DMS79 (cell line): ENCODE measurements at places on chromosomes 2 and 18.

DNA sequence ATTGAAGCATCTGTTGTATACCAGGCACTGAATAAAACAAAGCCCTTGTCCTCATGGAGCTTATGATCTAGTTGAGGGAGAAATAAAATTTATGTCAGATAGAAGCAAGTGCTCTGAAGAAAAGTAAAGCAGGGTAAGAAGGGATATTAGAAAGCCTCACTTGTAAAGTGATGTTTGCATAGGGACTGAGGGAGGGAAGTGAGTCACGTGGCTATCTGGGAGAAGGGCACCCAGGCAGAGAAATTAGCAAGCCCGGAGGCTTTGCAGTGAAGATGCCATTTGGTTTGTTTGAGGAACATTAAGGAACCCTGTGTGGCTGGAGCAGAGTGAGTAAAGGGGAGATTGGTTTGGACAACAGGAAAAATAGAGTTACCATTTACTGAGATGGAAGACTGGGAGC is 52.1 kb downstream of the RBBP8 start:
- DNase-seq, result no peak

DNA sequence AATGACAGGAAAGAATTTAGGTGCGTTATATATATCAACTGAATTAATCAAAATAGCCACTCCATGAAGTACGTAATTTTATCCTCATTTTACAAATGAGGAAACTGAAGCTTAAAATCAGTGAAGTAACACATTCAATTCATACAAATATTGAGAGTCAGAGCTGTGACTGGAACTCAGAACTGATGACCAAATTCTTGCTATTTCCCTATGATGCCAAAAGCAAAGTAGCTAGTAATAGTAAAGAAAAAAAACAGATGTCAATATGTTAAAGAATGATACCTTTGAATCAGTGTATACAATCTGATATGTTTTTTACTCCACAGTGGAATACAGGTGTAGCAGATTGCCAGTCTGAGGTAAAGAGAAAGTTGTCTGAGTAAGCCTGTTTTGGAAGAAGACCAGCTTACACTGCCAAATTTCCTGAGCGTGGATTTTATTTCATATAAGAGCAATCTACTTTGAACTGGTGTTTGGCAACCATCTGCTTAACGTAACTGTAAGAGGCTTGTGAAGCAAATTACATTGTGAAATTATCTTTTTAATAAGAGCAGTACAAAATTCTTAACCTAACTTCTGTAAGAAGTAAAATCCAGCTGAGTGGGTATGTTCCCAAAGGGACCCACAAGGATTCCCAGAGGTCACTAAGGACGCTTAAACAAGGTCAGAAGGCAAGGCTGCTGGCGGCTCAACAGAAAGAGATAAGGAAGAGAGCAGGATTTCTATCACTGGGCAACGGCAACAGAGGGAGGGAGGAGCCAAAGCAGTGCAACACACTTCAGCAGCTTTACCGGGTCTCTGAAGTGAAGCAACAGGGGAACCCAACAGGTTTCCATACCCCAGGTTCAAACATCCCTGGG is 85.6 kb downstream of the IKZF2 start:
- no peak for DNase-seq

DNA sequence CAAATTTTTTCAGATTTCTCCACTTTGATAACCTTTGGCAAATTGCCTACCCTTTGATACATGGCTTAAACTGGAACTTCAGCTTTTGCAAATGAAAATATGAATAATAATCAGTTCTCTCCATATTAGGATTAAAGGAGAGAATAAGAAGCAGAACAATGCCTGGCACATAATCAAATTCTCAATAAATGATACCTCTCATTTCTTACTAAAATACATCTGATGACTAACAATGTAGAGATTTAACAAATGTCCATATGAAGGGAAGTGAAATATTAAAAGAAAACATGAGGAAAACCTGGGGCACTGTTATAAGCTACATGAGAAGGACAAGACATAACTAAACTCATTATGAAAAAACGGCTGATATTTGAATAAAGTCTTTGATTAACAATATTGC is 1103.6 kb downstream of the LRP1B start:
- no peak for DNase-seq

DNA sequence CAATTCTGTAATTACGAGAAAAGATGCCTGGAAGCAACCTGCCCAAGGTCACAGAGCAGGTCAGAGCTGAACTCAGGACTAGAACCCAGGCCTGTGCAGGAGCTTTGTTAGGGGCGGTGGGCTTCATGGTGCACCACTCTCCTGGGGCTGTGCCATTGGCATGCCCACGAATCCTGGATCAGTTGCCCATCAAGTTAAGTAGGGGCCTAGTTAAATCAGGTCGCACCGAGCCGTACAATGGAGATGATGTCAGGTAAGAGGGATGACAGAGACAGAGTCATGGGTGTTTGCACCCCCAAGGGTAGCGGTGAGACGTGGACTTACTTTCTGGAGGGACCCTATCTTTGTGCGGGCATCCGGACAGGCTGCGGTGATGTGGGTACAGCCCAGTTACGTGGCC is 172.6 kb upstream of the PXDN start:
- DNase-seq, result no peak

- no peak for DNase-seq
Measured at GRCh38 chr2:171966235-171966634, 33.5 kb upstream of the METAP1D start.

DNA sequence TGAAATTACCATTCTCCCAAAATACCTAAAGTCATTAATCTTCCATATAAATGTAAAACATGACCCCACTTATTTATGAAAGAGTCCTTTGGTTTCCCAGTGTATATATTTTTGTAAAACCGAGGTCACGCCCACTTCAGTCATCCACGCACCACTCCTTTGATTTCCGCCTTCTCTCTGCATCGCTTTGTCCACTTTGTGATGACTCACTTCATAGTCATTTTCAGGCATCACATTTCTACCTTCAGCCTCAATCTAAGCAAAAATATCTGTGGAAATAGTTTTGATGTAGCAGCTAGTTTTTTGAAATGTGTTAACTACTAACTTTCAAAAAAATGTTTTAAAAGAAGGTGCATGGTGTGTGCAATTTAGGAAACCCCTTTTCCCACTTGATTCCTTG is 793.5 kb upstream of the SOX11 start:
- no peak for DNase-seq

- no peak for DNase-seq
Measured at GRCh38 chr18:33839452-33840211, 261.6 kb downstream of the ASXL3 start.
